Right lobe of liver (tissue), 6 donors: ENCODE measurements at places on chromosomes 7 and 10.

DNA sequence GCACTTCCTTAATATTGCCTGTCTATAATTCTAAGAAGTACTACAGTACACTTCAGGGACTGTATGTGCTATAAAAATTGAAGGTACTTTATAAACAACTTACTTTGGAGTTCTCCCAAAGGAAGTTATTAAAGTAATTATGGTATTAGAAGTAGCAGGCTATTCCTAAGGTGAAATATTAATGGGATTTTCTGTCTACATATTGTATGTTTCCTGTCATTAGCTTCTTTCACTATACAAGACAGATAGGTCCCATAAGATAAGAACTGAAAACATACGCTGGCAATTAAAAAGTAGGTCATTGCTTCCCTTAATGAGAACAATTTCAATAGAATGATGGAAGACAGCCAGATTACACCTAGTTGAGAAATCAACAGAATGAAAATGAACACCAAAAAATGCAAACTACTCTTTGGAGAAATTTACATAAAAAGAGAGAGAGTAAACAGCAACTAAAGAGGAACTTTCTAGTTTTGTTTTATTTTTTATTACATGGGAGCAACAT, 147.0 kb downstream of the HBP1 start:
- H3K36me3 ChIP-seq, result no peaks in the 10 kb centered on the region
- no peaks in the 10 kb centered on the region for H3K4me1 ChIP-seq
- H3K27me3 ChIP-seq, result no peaks in the 10 kb centered on the region
- no peak overlapping the region for H3K27ac ChIP-seq
- DNase-seq, result no peak

GRCh38 chr7:36192053-36192824, 39.2 kb downstream of the EEPD1 start:
- H3K4me1 ChIP-seq, result peaks cover 22% of the 10 kb centered on the region
- no peaks in the 10 kb centered on the region for H3K36me3 ChIP-seq
- H3K27ac ChIP-seq, result no peak overlapping the region
- no peak overlapping the region for H3K4me3 ChIP-seq
- H3K27me3 ChIP-seq, result no peaks in the 10 kb centered on the region
- DNase-seq, result no peak

DNA sequence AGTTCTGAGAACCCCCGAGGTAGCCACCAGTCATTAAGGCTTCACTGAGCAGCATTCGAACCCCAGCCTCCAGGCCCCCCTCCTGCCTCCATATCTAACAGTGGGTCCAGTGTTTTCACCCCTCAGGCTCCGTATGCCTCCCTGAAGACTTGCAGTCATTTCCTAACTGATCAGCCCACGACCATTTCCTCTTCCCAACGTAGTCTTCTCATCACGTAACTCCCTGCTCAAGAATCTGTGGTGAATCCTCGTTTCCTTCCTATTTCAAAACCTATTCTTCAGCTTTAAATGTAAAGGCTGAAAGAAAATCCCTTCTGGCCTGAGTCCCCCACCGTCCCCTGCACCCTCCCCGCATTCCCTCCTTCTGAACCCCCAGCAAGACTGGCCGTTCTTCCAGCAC, 21.1 kb downstream of the FRMD4A start:
- H3K36me3 ChIP-seq, result no peaks in the 10 kb centered on the region
- no peaks in the 10 kb centered on the region for H3K4me1 ChIP-seq
- DNase-seq, result no peak
- no peak overlapping the region for H3K4me3 ChIP-seq

GRCh38 chr7:49631071-49631815, 142.2 kb upstream of the VWC2 start:
- H3K27me3 ChIP-seq, result no peaks in the 10 kb centered on the region
- no peaks in the 10 kb centered on the region for H3K36me3 ChIP-seq
- no peaks in the 10 kb centered on the region for H3K4me1 ChIP-seq
- no peak for DNase-seq

DNA sequence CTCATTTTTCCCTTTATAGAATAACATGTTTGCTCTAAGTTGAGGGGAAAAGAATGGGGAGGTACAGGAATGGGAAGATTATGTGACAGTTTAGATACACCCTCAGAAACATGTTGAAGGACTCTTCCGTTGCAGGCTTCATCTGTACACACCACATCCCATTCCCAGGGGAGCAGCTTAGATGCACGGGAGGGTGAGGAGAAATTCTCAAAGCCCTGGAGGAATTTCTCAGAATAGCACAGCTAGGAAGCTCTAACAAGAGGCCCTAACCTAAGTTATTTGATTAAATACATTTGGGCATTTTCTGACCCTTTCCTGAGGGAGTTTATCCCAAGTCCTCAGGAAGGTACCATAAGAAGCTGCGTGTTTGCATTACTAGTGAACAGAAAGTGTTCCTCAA, 660.2 kb upstream of the IGFBP3 start:
- DNase-seq, result no peak
- no peaks in the 10 kb centered on the region for H3K36me3 ChIP-seq
- no peak overlapping the region for H3K4me3 ChIP-seq
- H3K4me1 ChIP-seq, result no peaks in the 10 kb centered on the region
- no peaks in the 10 kb centered on the region for H3K27me3 ChIP-seq

GRCh38 chr7:90931986-90932916, 332.0 kb upstream of the FZD1 start:
- no peaks in the 10 kb centered on the region for H3K36me3 ChIP-seq
- no peak for DNase-seq
- no peaks in the 10 kb centered on the region for H3K27me3 ChIP-seq
- H3K27ac ChIP-seq, result no peak overlapping the region
- H3K4me1 ChIP-seq, result no peaks in the 10 kb centered on the region

GRCh38 chr10:125159486-125159931, 854 bp downstream of the CTBP2 start:
- no peaks in the 10 kb centered on the region for H3K36me3 ChIP-seq
- peak overlapping the region; percentile 48 for H3K4me3 ChIP-seq
- H3K27ac ChIP-seq, result peak overlapping the region; percentile 93

- H3K27me3 ChIP-seq, result no peaks in the 10 kb centered on the region
- DNase-seq, result no peak
- H3K4me3 ChIP-seq, result no peak overlapping the region
Measured at GRCh38 chr10:110372656-110373055, 67.9 kb upstream of the SMNDC1 start.

DNA sequence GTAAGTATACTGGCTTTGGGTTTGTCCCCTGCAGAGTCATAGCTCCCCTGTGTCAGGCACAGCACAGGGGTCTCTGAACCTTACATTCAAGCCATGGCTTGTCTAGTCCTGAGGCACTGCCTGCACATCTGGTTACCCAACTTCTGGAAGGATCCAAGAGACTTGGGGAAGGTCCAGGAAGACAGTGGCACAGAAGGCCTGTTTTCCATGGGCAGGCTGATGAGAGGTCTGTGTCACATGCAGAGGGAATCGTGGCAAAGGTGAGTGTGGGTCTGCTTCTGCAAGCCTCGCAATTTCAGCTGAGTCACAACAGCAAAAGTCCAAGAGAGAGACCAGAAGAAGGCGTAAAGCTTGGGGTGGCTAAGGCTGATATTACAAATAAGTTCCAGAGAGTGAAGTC, 28.4 kb upstream of the BMPR1A start:
- H3K36me3 ChIP-seq, result no peaks in the 10 kb centered on the region
- H3K27me3 ChIP-seq, result no peaks in the 10 kb centered on the region
- DNase-seq, result no peak
- no peak overlapping the region for H3K4me3 ChIP-seq
- H3K27ac ChIP-seq, result no peak overlapping the region

DNA sequence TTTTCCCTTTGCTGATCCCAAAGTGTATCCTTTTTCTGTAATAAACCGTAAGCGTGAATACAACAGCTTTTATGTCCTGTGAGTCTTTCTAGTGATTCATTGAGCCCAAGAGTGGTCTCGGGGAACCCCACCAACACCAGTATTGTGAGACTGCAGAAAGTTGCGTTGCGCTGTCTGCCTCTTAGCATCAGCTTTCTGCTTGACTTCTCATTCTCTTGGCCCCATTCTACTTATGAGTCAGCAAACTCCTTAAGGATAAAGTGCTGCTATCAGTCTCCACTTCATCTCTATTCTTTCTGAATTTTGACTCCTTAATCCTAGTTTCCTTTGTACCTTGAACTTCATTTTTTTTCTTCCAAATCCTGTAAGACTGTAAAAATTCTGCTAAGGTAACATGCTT, 184.3 kb upstream of the MBL2 start:
- H3K4me3 ChIP-seq, result no peak overlapping the region
- no peaks in the 10 kb centered on the region for H3K36me3 ChIP-seq
- DNase-seq, result no peak
- no peaks in the 10 kb centered on the region for H3K27me3 ChIP-seq
- H3K27ac ChIP-seq, result no peak overlapping the region
- no peaks in the 10 kb centered on the region for H3K4me1 ChIP-seq

DNA sequence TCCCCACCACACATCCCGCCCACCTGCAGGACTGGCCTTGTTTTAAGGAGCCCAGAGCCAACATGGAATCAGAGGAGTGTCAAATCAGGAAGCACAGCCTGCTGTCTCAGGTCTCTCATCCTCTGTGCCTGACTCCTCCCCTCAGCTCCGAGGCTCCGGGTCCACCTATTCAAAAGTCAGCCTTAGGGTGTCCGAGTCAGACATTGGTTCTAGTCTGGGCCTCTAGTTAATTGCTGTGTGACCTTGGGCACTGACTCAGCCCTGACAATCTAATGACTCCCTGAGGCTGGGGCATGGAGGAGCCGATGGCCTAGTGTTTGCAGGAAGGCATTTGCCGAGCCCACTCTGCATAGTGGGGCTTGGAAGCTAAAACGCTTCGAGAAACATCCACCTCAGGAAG, 223.1 kb upstream of the PPP2R2D start:
- no peaks in the 10 kb centered on the region for H3K36me3 ChIP-seq
- H3K4me3 ChIP-seq, result no peak overlapping the region
- no peaks in the 10 kb centered on the region for H3K4me1 ChIP-seq
- no peaks in the 10 kb centered on the region for H3K27me3 ChIP-seq

GRCh38 chr10:118106426-118106825, 59.7 kb upstream of the RAB11FIP2 start:
- no peaks in the 10 kb centered on the region for H3K4me1 ChIP-seq
- no peaks in the 10 kb centered on the region for H3K27me3 ChIP-seq
- H3K4me3 ChIP-seq, result no peak overlapping the region
- H3K36me3 ChIP-seq, result no peaks in the 10 kb centered on the region
- DNase-seq, result no peak
- H3K27ac ChIP-seq, result no peak overlapping the region

DNA sequence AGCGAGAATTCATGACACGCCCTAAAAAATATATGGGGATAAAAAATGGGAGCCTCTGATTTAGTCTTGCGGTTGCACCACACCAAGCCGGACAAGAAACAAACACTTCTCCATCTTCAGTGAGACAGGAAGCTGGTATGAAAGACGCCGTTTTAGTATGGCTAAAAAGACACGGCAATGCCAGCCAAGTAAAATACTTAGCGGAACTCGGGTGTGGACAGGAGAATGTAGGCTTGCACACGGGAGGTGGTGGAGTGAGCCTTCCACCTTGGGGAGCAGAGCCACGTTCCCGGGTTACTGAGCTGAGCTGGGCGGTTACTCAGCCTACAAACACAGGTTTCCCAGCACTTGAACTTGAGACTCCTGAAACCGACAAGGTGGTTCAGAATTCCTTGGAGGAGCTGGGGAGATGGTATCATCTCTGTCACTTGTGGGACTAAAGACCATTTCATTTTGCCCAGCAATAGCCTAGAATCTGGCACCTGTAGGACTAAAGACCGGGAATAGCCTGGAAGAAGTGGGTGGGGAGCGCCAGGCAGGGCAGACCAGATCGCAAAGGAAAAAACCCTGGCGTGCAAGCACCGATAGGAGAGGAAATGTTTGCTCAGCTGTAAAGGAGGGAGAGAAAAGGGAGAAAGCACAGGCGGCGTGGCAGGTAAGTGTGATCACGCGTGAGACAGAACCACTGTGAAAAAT, 34.8 kb upstream of the SEPHS1 start:
- no peak for DNase-seq
- no peaks in the 10 kb centered on the region for H3K4me1 ChIP-seq
- H3K27me3 ChIP-seq, result no peaks in the 10 kb centered on the region
- H3K36me3 ChIP-seq, result no peaks in the 10 kb centered on the region
- peak overlapping the region; percentile 10 for H3K4me3 ChIP-seq

- no peak overlapping the region for H3K4me3 ChIP-seq
- no peak overlapping the region for H3K27ac ChIP-seq
- H3K36me3 ChIP-seq, result no peaks in the 10 kb centered on the region
Measured at GRCh38 chr7:12327922-12328321, 75.7 kb downstream of the VWDE start.

- no peaks in the 10 kb centered on the region for H3K4me1 ChIP-seq
- H3K36me3 ChIP-seq, result no peaks in the 10 kb centered on the region
- no peak overlapping the region for H3K4me3 ChIP-seq
- no peak for DNase-seq
Measured at GRCh38 chr10:51469686-51470085, 229.7 kb downstream of the CSTF2T start.

DNA sequence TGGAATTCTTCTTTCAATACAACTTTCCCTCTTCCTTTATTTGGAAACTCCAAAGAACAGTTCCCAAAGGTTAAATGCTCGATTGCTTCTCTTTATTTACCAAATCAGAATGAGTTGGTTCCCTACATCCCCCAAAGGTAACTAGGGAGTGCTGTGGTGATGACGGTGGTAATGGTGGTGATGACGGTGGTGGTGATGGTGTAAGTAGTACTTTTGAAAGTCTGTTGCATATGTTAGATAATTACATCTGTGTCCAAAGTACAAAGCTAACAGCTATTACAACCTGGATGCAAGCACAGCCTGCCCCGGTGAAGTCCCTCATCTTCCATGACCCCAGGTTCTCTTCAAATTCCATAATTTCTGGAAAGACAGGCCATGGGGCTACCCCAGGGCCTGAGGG, 115.1 kb downstream of the TNS3 start:
- no peak for DNase-seq
- H3K4me1 ChIP-seq, result no peaks in the 10 kb centered on the region
- H3K27me3 ChIP-seq, result no peaks in the 10 kb centered on the region
- H3K27ac ChIP-seq, result no peak overlapping the region

DNA sequence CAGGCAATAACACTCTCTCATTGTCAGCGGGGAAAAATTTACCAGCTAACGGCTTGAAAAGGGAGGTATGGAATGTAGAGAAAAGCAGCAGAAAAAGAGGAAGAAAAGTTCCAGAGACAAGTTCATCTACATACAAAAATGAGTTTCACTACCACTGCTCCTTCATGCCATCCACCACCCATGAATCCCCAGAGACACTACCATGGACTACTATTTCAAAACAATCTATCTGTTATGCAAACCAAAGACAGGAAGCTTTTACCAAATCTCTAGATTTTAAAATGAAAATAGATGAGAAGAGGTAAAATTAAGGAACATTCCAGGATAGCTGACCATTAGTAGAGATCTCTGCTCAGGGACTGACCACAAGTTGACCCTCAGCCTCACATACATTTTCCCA, 189.0 kb upstream of the GRM3 start:
- H3K27ac ChIP-seq, result no peak overlapping the region
- no peak overlapping the region for H3K4me3 ChIP-seq
- DNase-seq, result no peak
- no peaks in the 10 kb centered on the region for H3K4me1 ChIP-seq
